ENCODE measurements at places on chromosomes 16 and 17. TPM values are rescaled to one million over a fixed set of nuclear protein-coding genes. Genes with fewer than 3 reads are reported as not detected.

DNA sequence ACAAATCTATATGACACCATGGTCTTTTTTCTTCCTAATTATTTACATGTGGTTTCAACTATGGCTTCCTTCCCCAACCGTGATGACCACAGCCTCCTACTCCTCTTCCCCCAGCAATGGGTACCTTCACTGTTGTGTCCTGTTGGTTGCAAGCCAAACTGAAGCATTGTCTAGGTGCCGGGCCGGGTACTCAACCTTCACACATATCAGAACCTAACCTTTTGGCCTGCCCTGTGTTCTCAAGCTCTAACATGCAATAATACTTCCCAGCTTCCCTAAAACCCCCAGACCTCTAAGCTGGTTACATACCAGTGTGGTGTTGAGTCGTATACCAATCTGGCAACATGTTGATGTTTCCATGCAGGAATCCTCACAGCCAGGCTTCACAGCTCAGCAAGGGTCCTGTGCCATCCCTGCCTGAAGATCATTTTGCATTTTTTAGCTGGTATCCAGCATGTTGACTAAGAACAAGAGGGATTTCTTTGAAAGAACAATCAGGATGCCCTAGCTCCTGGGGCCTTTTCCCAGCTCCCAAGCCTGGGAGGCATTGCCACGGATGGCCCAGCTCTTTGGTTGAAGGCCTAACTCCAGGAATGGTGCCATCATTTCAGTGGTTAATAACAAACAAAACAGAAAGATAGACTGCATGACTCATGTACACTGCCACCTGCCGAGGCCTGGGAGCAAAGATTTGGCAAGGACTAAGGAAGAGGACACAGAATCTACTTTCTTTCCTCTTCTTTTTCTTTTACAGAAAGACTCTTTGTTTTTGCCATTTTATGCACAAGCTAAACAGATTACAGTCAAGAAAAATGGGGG lies 373.7 kb upstream of the SALL1 start:
- H3K4me1 ChIP-seq = peaks cover 42% of the 10 kb centered on the region
- H3K4me3 ChIP-seq = no peak overlapping the region
- no peaks in the 10 kb centered on the region for H3K27me3 ChIP-seq

GRCh38 chr16:684961-685696 lies 995 bp upstream of the JMJD8 start:
- no peak for DNase-seq
- H3K36me3 ChIP-seq = peaks cover 2% of the 10 kb centered on the region
- no peak overlapping the region for H3K4me3 ChIP-seq
- no peak overlapping the region for H3K27ac ChIP-seq
- H3K4me1 ChIP-seq = peaks cover 14% of the 10 kb centered on the region
- H3K27me3 ChIP-seq = no peaks in the 10 kb centered on the region

DNA sequence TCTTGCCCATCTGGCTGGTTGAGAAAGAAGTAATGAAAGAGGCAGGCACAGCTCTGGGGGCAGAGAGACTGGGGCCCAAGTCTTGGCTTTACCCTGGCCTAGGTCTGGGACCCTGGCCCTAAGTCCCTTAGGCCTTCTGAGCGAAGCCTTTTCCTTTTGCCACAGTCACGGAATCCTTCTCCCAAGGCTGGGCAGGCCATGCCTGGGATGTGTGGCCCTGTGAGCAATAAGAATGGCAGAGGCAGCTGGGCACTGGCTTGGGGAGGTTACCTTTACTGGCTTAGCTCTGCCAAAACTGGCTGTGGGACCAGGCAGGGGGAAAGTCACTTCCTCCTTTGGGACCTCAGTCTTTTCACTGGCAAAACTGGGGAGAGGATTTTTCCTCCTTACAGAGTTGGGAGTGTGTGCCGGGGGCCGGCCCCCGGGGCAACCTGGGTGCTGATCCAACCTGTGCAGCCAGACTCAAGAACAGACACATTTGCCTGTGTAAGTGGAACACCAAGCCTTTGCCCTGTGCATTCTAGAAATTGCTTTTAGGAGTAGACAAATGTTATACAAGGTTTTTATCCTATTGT lies 12.9 kb downstream of the FOXF1 start:
- peaks cover 39% of the 10 kb centered on the region for H3K27me3 ChIP-seq
- H3K4me3 ChIP-seq = no peak overlapping the region
- H3K4me1 ChIP-seq = no peaks in the 10 kb centered on the region
- no peak overlapping the region for H3K27ac ChIP-seq

GRCh38 chr17:75617218-75617617 lies 16.0 kb upstream of the SMIM5 start:
- no peaks in the 10 kb centered on the region for H3K27me3 ChIP-seq
- H3K4me3 ChIP-seq = no peak overlapping the region
- no peak overlapping the region for H3K27ac ChIP-seq

GRCh38 chr16:80500961-80501525 lies 39.8 kb upstream of the DYNLRB2 start:
- peaks cover 8% of the 10 kb centered on the region for H3K4me1 ChIP-seq
- no peak overlapping the region for H3K4me3 ChIP-seq
- H3K36me3 ChIP-seq = no peaks in the 10 kb centered on the region
- no peaks in the 10 kb centered on the region for H3K27me3 ChIP-seq
- no peak for DNase-seq

Gene HOXB1
- total RNA-seq = not detected

DNA sequence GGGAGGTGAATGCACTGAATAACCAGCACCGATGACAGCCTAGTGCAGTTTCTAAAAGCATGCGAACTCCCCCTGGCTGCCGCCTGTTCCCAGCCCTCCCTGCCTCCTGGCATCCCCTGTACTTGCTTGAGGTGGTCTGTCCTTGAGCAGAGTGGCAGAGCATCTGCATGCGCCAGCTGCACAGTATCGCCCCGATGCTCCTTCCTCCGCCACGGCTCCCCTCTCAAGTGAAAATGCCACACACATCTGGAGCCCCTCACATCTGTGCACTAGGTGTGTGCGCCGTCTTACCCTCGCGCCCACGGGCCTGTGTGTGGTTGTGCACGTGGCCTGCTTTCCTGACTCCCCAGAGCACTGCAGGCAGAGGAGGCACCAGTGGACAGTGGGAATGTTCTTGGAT lies 111.9 kb downstream of the CCDC182 start:
- H3K36me3 ChIP-seq = no peaks in the 10 kb centered on the region
- H3K27ac ChIP-seq = no peak overlapping the region
- H3K4me1 ChIP-seq = peaks cover 5% of the 10 kb centered on the region
- H3K4me3 ChIP-seq = no peak overlapping the region
- no peak for DNase-seq

Gene KRT9
- not detected for total RNA-seq

DNA sequence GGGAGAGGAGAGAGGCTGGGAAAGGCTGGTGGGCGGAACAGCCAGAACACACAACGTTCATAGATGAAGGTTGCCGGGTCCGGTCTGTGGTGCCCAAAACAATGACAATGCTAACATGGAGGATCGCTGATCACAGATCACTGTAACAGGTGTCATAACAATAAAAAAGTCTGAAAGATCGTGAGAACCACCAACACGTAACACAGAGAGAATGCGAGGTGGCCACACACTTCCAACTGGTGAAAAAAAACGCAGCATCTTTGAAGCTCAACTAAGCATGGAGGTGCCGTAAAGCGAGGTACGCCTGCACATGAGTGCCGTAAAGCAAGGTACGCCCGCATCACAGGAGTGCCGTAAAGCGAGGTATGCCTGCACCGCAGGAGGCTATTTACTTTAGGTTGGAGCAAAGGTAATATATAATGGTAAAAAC lies 42.3 kb downstream of the ABR start:
- no peaks in the 10 kb centered on the region for H3K27me3 ChIP-seq
- H3K27ac ChIP-seq = no peak overlapping the region
- DNase-seq = no peak
- no peaks in the 10 kb centered on the region for H3K36me3 ChIP-seq

DNA sequence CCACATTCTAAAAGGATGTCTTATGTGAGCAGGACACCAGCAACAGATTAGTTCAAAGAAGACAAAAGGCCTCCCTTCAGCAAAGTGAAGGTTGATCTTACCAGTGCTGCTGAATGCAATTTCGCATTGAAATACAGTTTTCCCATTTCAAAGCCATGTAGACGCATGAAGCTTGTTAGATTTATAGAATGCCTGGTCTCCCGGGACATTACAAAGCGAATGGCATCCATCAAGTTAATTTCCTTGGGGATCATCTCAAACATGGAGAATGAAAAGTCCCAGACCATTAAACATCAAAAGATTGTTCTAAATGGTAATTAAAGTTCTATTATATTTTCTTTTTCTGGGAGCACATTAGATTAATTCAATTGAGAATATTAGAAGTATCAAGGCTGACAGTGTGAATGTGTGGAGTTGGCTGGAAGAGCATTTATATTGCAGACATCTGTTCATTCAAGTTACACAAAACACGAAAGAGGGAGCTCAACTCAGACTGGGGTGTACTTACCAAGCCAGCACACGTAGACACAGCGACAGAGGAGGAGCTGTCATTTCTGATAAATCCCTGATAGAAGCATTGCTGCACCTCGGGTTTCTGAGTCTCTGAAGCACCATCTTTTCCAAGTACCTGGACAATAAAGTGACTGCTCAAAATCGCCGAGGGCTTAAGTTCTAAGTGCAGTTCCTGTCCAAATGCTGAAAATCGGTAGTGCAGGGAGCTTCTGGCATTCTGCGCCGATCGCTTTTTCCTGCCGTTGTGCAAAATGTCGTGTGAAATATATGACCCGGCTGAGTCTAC lies 3.8 kb downstream of the ADAMTS18 start:
- DNase-seq = no peak
- no peak overlapping the region for H3K27ac ChIP-seq
- H3K4me3 ChIP-seq = no peak overlapping the region
- H3K36me3 ChIP-seq = no peaks in the 10 kb centered on the region
- peaks cover 69% of the 10 kb centered on the region for H3K27me3 ChIP-seq
- H3K4me1 ChIP-seq = peaks cover 12% of the 10 kb centered on the region

GRCh38 chr16:13944816-13945215 lies 24.9 kb downstream of the ERCC4 start:
- no peak overlapping the region for H3K4me3 ChIP-seq
- no peaks in the 10 kb centered on the region for H3K36me3 ChIP-seq
- no peak for DNase-seq
- no peaks in the 10 kb centered on the region for H3K27me3 ChIP-seq
- no peaks in the 10 kb centered on the region for H3K4me1 ChIP-seq

DNA sequence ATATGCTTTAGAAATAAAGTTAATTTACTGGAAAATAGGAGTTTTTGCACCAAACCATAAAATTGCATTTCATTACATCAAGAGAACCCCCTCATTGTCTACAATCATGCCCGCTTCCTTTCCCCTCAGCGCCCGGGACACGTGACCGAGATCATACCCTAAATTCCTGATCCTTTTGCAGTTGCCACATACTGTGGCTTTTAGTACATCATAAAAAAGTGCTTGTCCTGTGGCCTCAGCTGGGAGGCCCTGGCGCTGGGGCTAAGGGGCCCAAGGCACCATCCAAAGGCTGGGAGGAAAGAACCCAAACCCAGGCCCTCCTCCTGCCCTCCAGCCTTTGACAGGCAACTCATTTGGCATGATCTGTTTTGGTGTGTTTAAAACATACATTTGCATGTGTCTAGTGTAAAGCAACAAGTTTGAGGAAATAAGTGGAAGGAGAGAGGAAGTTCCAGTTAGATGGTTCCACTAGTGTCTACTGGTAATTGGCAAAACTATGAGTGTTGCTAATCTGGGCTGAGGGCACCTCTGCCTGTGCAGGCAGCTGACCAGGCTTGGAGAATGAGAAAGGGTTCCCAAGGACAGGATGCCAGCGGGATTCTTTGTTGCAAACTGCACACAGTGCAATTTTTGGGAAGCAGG lies 6.0 kb downstream of the CDK5R1 start:
- peaks cover 26% of the 10 kb centered on the region for H3K4me1 ChIP-seq
- H3K36me3 ChIP-seq = no peaks in the 10 kb centered on the region
- H3K27me3 ChIP-seq = no peaks in the 10 kb centered on the region

Gene RAMP2
- 5.8 TPM for total RNA-seq

- H3K27me3 ChIP-seq = no peaks in the 10 kb centered on the region
- no peak overlapping the region for H3K4me3 ChIP-seq
- DNase-seq = no peak
- peaks cover 10% of the 10 kb centered on the region for H3K4me1 ChIP-seq
- H3K27ac ChIP-seq = no peak overlapping the region
Measured at GRCh38 chr16:86716649-86717048, 138.3 kb downstream of the FOXL1 start.

Gene HBA2
- not detected for total RNA-seq

DNA sequence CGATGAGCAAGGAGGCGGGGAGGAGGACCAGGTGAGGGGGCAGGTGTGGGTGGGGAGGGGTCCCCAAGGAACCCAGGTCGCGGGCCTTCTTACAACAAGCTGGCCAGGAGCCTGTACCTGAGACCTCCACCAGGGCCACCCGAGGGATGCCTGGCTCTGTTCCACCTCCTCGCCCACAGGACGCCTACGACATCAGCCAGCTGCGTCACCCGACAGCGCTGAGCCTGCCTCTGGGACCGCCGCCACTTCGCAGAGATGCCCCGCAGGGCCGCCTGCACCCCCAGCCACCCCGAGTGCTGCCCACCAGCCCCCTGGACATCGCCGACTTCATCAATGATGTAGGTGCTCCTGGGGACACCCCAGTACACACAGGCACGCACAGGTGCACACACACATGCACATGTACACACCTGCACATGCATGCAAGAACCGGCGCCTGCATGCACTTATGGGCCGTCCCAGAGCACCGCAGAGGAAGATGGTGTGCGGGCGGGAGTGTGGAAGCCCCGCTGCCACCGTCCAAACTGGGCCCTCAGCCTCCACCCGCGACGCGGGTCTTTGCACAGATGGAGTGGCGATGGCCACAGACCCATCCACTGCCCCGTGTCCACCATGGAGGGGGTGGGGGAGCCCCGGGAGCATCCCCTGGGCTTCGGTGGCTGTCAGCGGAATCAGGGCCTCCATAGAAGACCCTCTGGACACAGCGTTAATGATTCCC lies 6.6 kb downstream of the SLC22A31 start:
- H3K4me3 ChIP-seq = no peak overlapping the region
- DNase-seq = peak; percentile 14
- no peak overlapping the region for H3K27ac ChIP-seq
- no peaks in the 10 kb centered on the region for H3K4me1 ChIP-seq
- no peaks in the 10 kb centered on the region for H3K36me3 ChIP-seq

Gene LRRC36
- 0.34 TPM for total RNA-seq

DNA sequence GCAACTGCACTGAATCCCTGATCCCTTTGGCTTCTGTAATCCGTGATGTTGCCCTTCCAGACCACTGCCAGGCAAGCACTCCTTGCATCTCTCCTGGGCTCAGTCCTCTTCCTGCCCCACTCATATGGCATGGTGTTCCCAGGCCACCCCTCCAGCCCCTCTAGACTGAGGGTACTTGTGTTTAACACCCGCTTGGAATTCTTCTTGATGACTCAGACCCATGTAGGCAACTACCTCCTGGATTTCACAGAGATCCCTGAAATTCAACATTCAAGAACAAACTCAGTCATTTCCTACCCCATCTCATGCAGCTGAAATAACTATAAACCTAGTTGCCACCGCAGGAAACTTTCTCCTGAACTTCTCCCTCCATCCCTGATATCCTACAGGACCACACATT lies 541.9 kb upstream of the CDH11 start:
- no peak for DNase-seq
- H3K36me3 ChIP-seq = no peaks in the 10 kb centered on the region
- H3K4me1 ChIP-seq = peaks cover 14% of the 10 kb centered on the region
- no peak overlapping the region for H3K4me3 ChIP-seq

- H3K27ac ChIP-seq = no peak overlapping the region
- no peak for DNase-seq
- no peak overlapping the region for H3K4me3 ChIP-seq
- H3K36me3 ChIP-seq = no peaks in the 10 kb centered on the region
- H3K4me1 ChIP-seq = peaks cover 5% of the 10 kb centered on the region
Measured at GRCh38 chr16:86930663-86931373, 352.5 kb downstream of the FOXL1 start.

Gene HEATR9
- total RNA-seq = not detected

Gene PLCG2
- total RNA-seq = 5.0 TPM
